ENCODE measurements at places on chromosomes 3 and 15.

- DNase-seq: no peak
Observed at GRCh38 chr15:59654046-59654445, 3.3 kb downstream of the GTF2A2 start.

GRCh38 chr15:59020322-59020721 lies 32.9 kb downstream of the RNF111 start:
- no peak for DNase-seq

DNA sequence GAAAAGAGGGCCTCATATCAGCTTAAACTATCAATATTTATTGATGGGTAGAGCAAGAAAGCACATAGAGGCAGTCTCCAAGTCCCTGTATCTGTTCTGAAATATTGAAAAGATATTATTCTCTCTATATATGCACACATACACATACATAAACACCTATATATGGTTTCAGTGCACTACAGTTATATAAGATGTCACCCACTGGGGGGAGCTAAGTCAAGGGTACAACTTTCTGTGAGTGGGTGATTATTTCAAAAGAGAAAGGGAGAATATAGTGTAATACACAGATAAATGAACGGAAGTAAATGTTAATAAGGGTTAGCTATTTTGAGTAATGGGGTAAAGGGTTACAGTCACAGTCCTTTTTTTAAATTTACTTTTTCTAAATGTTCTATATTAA lies 8.8 kb downstream of the SNTN start:
- no peak for DNase-seq

- DNase-seq: no peak
Observed at GRCh38 chr3:105162448-105162847, 204.3 kb upstream of the ALCAM start.

DNA sequence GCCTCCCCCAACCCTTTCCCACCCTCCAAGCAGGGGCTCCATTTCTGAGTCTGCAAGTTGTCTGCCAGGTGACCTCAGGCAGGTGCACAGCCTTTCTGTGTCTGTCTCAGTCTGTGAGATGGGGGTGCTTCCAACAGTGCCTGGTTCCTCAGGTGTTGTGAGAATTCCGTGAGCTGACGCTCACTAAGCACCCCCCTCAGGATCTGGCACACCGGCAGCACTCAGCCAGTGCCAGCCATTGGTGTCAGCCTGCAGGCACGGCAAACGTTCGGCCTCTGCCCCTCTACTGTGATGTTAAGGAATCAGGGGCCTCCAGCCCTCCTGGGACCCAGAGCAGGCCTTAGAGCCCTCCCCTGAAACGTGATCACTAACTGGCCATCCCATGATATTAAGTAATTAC lies 2.4 kb downstream of the KLF15 start:
- DNase-seq: no peak

DNA sequence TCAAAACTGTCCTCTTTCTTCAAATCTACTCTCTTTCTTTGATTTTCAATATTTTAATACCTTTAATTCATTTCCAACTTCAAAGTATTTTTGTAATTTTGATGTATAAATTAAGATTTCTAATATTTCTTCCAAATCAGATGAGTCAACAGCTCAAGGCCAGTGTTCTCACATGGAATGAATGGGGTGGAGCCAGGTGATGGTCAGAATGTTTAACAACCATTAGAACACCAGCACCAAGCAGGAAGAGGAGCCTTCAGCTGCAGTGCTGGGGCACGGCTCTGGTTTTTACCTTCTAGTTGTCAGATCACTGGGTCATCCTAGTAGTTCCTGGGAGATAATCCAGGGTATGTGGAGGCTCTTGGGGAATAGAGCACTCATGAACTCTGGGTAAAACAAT lies 494.5 kb upstream of the PDZRN3 start:
- no peak for DNase-seq

GRCh38 chr15:67953299-67953698 lies 100.8 kb upstream of the PIAS1 start:
- no peak for DNase-seq

GRCh38 chr3:121918779-121919483 lies 24.7 kb downstream of the SLC15A2 start:
- DNase-seq: no peak

- DNase-seq: peak; percentile 34
Observed at GRCh38 chr3:184766555-184767261, 45.3 kb upstream of the VPS8 start.

DNA sequence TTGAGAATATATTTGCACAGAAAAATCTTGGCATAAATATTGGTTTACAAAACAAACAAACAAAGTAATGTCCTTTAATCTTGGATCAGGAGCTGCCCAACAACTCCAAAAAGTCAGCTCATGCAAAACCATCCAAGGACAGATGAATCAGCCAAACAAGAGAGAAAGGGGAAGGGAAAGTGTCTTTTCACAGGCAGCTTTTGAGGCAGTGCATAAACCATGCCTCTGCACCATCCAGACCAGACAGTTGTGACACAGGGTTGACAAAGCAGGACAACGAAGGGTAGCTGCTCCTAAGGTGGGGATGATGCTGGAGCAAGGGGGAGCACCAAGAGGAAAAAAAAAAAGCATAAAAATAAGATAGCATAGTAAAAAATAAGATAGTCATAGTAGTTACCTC lies 8.7 kb downstream of the CD86 start:
- DNase-seq: no peak

- no peak for DNase-seq
Observed at GRCh38 chr3:5650303-5650702, 462.8 kb downstream of the EDEM1 start.

- DNase-seq: no peak
Observed at GRCh38 chr15:56411122-56411749, 46.0 kb downstream of the TEX9 start.

- peak; percentile 27 for DNase-seq
Observed at GRCh38 chr3:42195879-42196330, 70.1 kb downstream of the CCK start.
